ENCODE measurements at places on chromosomes 3 and 15.
A peak's percentile ranks its signal among the peaks of the same experiment; 100 is the strongest.

GRCh38 chr15:57953874-57954273 is 111.6 kb downstream of the ALDH1A2 start:
- no peak for DNase-seq

- DNase-seq, result no peak
These were observed 44.8 kb upstream of the TRA2B start for GRCh38 chr3:185982632-185983031.

- no peak for DNase-seq
These were observed 14.1 kb upstream of the GADL1 start for GRCh38 chr3:30908456-30909037.

- no peak for DNase-seq
These were observed 6.3 kb upstream of the EOMES start for GRCh38 chr3:27728195-27729087.

DNA sequence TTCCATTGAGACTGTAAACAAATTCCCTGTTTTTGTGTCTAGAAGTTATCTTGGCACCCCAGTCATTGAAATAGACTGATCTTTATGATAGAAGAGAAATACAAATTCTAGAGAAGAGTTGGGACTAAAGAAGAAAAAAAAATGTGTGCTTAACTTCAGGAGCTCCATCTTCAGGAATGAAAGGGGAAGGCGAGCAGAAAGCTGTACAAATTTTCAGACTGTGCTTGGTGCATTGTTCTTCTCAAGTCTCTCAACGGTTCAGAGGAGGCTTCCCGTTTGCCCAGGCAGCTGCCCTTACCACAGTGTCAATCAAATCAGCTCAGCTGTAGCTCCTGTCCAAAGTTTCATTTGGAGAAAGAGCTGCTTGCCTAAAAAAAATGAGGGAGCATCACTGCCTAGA is 41.7 kb downstream of the OXSM start:
- DNase-seq, result peak; percentile 32

DNA sequence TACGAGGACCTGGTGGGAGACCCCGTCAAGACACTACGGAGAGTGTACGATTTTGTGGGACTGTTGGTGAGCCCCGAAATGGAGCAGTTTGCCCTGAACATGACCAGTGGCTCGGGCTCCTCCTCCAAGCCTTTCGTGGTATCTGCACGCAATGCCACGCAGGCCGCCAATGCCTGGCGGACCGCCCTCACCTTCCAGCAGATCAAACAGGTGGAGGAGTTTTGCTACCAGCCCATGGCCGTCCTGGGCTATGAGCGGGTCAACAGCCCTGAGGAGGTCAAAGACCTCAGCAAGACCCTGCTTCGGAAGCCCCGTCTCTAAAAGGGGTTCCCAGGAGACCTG is 2.5 kb downstream of the CHST2 start:
- no peak for DNase-seq

GRCh38 chr15:101188637-101189408 is 63.0 kb downstream of the CHSY1 start:
- peak; percentile 78 for DNase-seq

GRCh38 chr3:130773366-130773765 is 26.7 kb upstream of the PIK3R4 start:
- DNase-seq, result no peak

DNA sequence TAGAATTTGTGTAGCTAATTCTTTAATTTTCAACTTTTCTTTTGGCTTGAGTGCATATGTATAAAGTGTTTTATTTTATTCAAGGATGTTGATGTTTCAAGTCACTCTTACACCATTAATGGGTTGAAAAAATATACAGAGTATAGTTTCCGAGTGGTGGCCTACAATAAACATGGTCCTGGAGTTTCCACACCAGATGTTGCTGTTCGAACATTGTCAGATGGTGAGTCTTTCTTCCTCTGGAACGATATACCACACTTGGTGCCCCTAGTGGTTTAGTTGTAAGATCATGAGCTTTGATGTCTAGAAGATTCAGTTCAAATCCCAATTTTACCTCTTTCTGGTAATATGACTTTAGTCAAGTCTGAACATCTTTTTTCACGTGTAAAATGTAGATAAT is 119.3 kb downstream of the HCN4 start:
- no peak for DNase-seq

DNA sequence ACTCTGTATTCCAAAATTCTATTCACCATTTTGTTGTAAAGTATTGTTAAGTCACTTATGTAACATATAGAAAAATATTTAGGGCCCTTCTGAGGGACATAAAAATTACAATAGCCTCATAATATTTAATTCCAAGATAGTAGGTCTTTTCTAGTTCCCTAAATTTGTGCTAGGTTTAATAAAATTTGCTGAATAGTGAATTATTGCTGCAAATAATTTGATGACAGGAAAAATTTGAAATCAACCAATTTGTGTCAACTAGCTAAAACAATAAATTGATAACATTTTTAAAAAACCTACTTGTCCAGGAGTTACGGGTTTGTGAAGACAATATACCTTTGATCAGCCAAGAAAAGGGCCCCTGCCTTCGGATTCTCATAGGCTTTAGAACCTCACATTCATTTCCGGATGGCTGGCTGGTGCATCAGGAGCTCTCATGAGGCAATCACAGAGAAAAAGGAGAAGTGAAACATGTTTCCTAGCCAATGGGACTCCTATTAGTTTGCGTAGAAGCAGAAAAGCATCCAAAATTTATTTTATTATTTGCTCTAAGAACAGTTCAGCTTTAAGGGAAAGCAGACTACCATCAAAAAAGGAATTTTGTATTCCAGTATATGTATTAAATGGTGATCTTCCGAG is 177.2 kb downstream of the LRRC3B start:
- no peak for DNase-seq

DNA sequence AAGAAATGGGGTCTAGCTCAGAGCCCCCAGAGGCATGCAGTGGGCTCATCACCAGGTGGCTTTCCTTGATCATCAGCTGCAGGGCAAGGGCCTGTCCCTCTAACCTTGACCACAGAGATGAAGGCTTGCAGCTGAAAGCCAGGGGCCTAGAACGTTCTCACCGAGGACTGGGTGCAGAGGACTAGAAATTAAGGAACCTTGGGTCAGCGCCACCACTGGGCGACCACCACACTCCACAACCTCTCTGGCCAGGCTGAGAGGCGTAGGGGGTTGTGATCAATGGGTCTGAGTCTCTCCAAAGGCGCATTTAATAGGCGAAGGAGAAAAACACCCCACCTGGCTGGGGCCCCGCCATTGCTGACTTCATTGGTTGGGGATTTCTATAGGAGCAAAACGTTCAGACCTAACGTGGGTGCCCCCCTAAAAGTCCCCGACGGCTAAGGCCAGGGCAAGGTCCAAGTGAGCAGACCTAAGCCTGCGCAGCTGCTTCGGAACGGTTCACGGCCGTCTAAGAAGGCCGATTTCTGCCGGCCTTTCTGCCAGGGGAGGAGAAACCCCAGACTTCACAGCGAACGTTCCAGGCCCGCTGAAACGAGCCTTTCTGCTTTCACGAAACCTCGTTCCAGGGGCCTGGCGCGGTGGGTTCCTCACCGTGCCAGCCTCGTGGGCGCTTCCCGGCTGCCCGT is 915 bp downstream of the BCL2L10 start:
- no peak for DNase-seq

GRCh38 chr3:105639131-105639530 is 229.7 kb downstream of the CBLB start:
- no peak for DNase-seq

DNA sequence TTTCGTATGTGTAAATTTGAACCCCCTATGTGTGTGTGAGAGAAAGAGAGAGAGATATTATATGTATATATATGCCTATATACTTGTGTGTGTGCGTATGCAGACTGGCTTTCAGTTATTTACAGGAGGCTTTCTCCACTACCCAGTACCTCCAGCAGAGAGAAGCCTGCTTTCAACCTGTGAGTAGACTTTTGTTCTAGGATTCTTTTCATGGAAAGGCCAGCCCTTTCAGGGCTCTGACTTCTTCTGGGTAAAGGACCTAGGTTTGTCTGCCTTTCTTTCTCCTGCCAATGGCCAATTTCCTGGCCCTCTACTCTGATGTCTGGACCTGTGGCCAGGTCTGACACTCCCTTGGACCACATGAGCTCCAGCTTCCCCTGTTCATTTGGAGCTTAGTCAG is 23.8 kb downstream of the LRRC28 start:
- DNase-seq, result no peak

- DNase-seq, result no peak
These were observed 43.1 kb downstream of the TRPM1 start for GRCh38 chr15:31058236-31058962.

GRCh38 chr15:96428742-96429141 is 98.2 kb downstream of the NR2F2 start:
- DNase-seq, result peak; percentile 88

- peak; percentile 75 for DNase-seq
These were observed 33.2 kb downstream of the CDCP1 start for GRCh38 chr3:45112939-45113338.

DNA sequence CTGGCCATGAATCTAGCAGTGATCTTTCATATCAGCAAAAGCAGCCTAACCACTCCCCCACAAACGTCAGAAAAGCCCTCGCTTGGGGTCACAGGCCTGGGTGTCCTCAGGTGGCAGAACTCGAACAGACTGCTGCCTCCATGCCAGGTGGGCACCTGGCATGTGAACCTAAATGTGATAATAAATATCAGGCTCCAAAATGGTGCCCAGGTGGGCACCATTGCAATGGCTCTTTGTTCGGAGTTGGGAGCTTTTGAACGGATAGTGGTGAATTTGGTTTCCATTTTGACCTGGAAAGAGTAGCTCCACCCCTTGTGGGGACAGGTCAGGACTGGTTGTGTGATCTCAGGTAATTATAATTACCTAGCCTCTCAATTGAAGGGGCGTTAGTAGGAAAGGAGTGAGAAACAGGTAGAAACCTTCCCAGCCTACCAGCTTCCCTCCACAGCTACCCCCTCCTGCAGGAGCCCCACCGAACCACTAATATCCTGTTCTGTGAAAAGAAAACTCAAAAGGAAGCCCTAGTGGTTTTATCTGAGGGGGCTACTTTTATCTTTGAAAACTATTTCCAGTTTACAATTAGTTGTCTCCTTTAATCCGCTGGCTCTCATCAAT is 18.1 kb downstream of the MYO1E start:
- DNase-seq, result no peak

DNA sequence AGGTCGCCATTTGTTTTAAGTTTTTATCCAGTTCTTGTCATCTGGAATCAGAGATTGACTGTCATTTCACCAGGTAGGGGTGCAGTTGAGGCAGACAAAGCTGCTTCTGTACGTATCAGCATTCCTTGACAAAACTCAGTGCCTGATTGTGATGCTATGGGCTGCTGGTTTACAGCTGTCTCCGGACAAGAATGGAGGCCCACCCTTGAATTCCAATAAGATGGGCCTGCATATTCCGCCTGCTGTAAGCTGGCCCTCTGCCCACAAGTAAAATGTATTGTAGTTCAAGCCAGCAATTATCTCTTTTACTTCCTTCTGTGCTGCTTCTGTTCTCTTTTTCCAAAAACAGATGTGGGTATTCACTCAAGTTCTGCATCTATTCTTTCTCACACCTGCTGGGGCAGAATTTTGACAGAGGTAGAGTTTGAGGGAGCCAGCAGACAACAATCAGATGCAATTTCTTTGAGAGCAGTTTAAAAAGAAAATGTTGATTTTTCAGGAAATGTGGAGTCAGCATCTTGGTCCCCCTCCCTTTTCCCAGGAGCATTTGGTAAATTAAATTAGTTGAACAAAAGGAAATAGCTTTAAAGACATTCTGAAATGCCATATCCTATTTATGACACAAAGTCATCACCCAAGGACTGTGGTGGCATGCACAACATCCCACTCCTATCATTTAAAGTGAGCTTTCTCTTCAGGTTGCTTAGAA is 53.5 kb downstream of the IQCH start:
- no peak for DNase-seq

- no peak for DNase-seq
These were observed 217.4 kb upstream of the CD96 start for GRCh38 chr3:111324645-111325044.

- no peak for DNase-seq
These were observed 67.3 kb upstream of the ADPGK start for GRCh38 chr15:72850833-72851232.

GRCh38 chr3:43796041-43796596 is 105.4 kb downstream of the ABHD5 start:
- DNase-seq, result no peak

GRCh38 chr15:99099661-99100060 is 5.2 kb upstream of the SYNM start:
- DNase-seq, result no peak

DNA sequence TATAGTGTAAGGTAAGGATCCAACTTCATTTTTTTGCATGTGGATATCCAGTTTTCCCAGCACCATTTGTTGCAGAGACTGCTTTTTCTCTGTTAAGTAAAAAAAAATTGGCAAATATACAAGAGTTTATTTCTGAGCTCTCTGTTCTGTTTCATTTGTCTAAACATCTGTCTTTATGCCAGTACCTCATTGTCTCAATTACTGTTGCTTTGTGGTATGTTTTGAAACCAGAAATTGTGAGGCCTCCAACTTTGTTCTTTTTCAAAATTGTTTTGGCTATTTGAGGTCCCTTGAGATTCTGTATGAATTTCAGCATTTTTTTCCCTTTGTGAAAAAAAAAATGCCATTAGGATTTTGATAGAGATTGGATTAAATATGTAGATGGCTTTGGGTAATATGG is 150.5 kb downstream of the MINAR1 start:
- no peak for DNase-seq

DNA sequence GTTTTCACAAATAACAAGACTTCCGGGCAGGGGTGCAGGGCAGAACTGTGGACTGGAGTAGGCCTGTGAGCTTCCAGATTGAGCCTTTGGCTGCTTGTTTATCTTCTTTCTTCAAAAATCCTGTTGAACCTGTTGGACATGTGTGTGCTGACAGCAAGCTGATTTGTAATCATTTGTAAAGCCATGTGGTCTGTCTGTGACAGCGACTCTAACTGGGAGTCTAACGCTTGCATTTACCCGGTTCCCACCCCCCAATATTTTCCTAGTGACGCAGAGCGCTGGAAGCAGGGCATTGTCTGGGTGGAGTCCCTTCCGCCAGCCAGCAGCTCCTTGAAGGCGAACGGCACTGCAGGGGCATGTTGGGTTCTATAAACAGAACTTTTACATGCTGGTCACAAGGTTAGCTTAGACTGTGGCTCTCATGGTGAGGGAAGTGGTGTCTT is 85.7 kb upstream of the MYZAP start:
- DNase-seq, result peak; percentile 58

GRCh38 chr15:31324806-31325594 is 1.6 kb upstream of the KLF13 start:
- DNase-seq, result no peak

- no peak for DNase-seq
These were observed 22.0 kb upstream of the HERC1 start for GRCh38 chr15:63855735-63856134.

All from fibroblast of skin of abdomen (primary cell).